NB4 (cell line): ENCODE measurements at places on chromosomes 1 and 21.

GRCh38 chr1:171257607-171258076 lies 9.3 kb downstream of the FMO1 start:
- no peak for DNase-seq

DNA sequence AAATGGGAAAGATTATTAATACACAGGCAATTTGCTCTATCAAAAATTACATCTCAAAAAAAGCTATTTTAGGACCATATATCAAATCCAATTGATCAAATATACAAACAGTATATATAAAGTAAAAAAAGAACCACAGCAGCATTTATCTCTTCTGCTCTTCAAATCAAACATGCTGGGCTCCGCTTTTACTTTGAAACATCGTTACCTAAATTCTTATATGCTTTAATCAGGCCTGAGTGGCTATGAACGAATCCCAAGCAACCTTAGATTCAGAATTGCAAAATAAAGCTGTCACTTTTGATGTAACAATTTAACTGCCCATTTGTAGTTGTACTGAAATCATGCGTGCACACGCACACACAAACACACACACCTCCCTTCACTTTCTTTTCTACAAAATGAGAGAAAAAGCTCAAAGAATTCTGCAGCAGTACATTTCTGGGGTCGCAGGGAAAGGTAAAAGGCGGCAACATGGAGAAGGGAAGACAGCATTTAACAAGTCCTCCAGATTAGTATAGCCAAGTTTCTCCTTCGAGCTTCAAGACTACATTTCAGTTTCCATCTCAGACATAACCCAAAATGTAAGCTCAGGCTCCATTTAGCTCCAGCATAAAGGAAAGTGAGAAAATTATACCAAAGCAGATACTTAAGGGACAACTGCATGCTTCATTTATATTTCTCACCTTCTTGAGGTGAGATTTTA lies 92.2 kb upstream of the TTC39A start:
- no peak for DNase-seq

- no peak for DNase-seq
These were observed 33.4 kb upstream of the GPR153 start for GRCh38 chr1:6294080-6294889.

DNA sequence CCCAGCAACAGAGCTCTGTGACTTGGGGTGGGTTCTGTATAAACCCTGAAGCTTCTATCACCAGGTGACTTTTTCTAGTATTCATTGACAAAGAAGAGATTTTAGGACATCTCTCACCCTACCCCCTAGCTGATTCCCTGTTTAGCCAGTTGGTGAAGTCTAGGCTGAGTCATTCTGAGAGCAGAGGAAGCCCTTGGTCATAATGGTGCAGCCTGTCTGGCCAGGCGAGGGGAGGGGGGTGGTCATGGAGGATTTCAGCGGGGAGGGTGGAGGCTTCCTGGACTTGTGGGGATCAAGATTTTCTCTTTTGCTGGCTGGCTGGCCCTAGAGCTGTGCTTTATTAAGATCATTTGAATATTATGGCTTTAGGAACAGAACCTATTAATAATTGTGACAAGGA lies 262.6 kb downstream of the CAMTA1 start:
- no peak for DNase-seq

- no peak for DNase-seq
These were observed 827 bp downstream of the FMN2 start for GRCh38 chr1:240092301-240093119.

DNA sequence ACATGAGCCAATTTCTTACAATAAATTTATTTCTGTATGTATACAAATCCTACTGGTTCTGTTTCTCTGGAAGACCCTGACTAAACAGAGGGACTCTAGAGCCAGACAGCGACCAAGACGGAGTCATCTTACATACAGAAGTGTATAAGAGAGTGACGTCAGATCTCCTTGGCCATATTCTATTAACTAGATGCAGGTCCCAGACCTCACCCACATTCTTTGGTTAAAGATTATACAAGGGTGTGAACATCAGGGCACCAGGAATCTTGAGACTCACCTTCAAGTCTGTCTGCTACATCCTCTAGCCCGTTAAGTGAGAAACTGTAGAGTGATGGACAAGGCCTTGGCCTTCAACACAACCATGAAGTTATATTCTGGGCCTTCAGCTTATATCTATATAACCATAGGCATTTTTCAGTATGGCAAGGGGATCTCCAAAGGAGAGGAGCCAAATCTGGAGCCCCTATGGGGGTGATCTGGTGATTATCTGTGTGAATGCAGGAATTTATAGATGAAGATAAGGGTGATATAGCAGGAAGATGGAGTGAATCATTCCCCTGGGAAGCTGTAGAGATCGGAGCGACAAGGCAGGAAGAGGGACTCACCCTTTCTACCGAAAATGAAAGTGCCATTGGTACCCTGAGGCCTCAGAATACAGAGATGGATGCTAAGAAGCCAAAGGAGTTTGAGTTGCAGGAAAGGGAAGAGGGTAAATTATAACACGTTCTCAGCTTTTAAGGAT lies 83.9 kb downstream of the ADAMTS1 start:
- DNase-seq: no peak

DNA sequence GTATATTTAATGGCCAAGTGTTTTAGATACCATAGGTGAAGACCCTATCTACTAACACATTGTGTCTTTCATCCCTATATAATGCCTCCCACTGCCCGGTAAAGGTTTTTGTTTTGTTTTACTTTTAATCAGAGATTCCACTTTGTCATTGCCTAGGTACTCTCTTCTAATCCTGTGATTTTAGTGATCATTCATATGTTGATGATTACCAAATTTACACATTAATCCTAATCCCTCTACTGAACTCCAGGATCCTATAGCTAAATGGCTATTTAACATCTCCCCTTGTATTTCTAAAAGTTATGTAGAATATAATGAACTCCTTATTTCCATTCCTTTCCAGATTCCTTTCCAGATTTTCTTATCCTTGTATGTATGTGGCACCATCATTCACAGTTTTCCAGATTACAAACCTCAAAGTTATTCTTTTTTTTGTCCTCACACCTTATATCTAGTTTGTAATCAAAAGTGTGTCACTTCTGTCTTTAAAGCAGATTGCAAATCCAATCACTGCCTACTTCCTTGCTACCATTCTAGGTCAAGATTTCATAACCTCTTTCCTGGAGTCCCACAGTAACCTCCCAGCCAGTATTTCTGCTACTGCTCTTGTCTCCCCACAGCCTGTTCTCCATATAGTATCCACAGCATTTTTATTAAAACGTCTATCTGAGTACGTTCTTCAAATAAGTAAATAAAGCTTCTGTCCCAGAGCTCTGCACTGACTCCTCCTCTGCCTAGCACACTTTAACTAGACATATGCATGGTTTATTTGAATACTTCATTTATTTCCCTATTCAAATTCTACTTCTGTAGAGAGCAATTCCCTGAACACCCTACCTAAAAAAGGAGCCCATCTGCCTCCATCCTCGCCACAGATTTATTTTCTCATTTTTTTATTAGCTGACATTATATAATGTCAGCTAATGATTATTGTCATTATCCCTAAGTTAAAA lies 157.8 kb downstream of the KCNT2 start:
- DNase-seq: no peak

DNA sequence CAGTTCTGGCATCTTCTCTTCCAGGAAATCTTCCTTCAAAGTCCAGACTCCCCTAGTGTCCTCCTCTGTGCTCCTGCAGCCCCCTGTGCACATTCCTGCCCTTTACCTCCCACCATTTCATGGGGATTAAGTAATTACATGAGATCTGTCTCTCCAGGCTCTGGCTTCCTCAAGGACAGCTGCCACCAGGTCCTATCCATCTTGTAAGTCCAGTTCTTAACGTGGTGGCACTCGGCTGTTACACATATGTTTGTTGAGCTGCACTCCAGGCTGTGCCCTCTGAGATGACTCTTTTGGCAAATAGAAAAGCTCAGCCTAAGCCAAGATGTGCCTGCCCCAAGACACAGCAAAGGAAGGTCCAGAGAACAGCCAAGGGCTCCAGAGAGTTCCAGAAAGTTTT lies 57.4 kb upstream of the CAMK1G start:
- DNase-seq: no peak

DNA sequence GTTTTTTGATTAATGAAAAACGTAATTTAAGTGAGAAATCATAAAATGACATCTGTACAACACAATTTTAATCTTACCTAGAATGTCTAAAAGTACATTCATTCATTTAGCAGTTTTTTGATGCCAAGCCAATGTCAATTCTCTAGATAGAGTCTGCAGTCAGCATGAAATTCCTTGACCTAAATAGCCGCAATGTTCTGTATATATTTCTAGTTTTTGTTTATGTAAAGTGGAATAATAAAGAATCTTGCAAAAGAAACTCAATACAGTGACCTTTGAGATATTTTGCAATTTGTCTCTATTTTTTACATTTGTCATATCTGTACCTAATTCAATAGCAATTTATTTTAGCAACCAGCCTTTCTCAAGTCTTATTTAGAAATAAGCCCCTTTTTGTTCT lies 176.0 kb downstream of the ATP6V1G3 start:
- DNase-seq: no peak

DNA sequence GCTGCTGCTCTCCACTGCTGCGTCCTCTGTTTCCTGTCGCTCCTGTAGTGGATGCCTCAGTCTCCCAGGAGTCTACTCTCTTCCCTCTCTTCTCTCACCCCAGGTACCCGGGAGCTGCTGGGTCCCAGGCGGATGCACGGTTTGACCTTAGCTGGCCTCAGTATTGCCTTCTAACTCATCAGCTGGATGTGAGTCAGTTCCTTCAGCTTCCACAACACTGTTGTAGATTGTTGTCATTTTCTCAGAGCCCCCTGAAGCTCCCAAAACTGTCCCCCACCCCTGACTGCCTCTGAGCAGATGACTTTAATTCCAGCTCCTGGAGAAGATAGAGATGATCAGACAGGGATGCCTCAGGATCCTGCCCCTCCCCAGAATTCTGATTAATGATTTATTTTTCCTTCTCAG lies 7.2 kb downstream of the CNIH3 start:
- DNase-seq: peak; percentile 67

- no peak for DNase-seq
These were observed 154.0 kb downstream of the MATN1 start for GRCh38 chr1:30569384-30569783.

- DNase-seq: no peak
These were observed 462.1 kb downstream of the LMO4 start for GRCh38 chr1:87790756-87791155.

DNA sequence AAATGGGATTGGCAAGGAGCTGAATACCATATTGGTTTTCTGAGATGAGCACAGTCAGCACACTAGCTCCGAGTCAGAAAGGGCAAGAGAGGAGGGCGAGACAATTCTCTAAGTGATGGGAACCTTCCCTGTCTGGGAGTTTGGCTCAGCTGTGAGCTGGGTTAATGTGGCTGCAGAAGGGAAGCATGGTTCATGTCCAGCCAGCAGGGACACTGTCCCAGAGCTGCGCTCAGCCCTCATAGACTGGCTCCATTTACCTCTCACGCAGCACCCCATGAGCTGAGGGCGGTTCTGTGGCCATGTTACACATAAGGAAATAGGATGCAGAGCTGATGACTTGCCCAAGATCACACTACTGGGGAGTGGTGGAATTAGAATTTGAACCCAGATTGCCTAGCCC lies 15.7 kb upstream of the CPT2 start:
- no peak for DNase-seq

DNA sequence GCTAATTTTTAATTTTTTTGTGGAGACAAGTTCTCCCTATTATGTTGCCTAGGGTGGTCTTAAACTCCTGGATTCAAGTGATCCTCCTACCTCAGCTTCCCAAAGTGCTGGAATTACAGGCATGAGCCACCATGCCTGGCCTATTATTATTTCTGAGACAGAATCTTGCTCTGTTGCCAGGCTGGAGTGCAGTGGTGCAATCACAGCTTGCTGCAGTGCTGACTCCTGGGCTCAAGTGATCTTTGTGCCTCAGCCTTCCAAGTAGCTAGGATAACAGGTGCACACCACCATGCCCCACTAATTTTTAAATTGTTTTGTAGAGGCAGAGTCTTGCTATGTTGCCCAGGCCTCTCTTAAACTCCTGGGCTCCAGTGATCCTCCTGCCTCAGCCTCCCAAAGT lies 196.3 kb downstream of the CAMTA1 start:
- DNase-seq: no peak

- DNase-seq: peak; percentile 33
These were observed 51.0 kb downstream of the ECE1 start for GRCh38 chr1:21239221-21239620.

DNA sequence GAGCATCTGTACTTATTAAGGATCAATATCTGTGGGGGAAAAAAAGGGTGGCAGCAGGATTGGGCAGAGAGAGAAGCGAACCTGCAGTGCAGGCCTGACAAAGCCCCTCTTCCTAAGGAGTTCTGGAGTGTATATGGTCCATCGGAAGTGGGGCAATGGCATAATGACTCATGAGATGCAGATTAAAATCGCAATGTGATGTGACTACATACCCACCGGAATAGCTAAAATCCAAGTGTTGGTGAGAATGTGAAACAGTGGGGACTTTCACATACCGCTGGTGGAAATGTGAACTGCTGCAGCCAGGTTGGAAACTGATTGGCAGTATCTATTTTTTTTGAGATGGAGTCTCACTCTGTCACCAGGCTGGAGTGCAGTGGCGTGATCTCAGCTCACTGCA lies 8.2 kb upstream of the CREG1 start:
- DNase-seq: peak; percentile 65

DNA sequence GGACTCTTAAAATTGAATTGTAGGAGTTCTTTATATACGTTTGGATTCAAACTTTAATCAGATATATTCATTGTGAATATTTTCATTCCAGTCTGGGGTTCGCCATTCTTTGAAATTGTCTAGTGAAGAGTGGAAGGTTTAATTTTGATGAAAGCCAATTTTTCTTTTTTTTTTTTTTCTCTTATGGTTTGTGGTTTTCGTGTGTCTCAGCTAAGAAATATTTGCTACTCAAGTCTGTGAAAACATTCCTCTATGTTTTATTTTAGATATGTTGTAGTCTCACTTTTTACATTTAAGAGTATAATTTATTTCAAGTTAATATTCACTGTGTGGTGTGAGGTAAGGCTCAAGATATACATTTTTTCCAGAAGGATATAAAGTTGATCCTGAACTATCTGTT lies 220.5 kb downstream of the KCNT2 start:
- no peak for DNase-seq

GRCh38 chr1:26009796-26010447 lies 11.7 kb upstream of the EXTL1 start:
- DNase-seq: peak; percentile 49
